Pons (tissue), 1 donor: ENCODE measurements at places on chromosomes 4 and X.

- no peak for DNase-seq
These were observed 2.7 kb downstream of the TMEM255A start for GRCh38 chrX:120308558-120308957.

DNA sequence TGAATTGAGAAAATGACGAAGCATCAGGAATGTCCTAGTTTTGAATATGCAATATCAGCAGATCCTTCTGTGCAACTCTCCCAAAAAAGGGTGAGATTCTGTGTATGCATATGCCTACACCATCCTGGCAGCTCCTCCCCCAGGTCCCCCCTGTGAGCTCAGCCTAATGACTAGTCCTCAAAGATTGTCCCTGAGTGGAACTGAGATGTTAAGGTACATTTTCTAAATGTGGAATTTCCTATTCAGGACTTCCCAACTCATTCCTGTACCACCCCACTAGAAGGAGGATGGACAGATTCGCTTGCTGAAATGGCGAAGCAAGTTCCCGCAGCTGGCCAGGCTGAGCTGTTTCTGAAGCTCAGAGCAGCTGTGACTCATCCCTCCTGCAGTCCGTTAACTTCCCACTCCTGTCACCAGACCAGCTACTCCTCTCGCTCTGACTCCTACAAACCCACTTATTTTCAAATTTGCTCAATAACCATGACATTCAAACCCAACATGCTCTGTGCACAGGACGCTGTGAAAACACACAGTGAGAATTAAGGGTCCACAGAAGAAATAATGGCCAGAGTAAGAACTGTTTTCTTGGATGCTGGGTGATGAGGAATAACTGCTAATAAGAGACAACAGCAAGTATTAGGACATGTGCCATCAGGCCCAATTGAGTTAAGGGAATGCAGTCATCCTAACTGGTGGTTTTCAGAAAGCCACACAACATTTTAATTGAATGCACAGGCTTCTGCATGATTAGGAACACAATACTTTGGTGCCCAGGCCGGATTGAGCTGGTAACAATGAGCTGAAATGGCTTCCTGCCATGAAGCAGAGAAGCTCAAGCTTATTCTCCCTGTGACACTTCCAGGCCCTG lies 40.0 kb upstream of the IRF2 start:
- DNase-seq: peak; percentile 92

DNA sequence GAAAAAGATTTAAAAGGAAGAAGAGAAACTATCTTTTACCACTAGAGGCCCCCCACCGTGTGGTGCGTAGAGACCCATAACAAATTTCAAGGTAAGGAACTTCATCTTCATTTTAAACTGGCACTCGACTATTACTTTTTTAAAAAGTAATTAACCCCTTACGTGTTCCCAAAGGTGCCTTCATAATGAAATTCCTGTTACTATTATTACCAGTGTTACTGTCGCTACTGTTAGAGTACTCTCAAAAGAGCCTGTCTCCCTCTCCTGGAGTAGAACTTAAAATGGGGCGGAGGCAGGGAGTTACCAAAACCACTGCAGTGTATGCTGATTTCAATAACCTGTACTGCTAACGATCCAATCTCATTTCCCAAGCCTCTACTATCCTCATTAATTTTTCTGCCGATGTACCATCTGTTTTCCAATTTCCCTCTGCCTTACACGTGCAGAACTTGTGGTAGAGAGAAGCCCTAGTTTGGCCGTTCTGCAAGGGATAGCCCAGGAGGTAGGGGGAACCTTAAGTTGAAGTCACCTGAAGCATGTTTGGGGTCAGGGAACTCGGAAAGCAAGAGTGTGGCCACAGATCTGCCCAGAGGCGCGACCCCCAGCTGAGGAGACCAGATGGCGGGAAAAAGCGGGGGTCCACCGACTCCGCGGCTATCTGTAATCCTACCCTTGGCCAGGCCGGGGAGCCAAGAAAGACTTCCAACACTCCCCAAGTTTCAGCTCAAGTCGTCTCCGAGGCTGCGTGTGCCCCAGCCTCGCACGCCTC lies 720 bp upstream of the STK26 start:
- no peak for DNase-seq

GRCh38 chr4:18111081-18111480 lies 89.5 kb upstream of the LCORL start:
- no peak for DNase-seq

GRCh38 chrX:128781506-128781905 lies 729.3 kb upstream of the ACTRT1 start:
- DNase-seq: peak; percentile 5

DNA sequence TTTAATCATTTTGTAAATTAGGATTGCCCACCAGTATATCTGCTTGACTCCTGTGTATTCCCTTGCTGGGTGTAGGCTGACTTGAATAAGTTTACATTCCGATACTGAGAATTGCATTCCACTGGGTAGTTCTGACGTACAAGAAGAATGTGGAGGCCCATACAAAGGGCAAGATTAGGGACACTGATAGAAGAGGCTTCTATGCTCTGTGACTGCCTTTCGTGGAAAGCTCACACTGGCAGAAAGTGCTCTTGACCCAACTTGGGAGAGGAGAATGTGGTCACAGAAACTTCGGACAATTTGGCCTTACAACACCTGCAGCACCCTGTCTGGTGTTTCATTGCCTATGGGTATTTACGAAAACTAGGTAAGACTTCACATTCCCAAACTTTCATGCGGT lies 126.3 kb downstream of the RAPGEF2 start:
- DNase-seq: peak; percentile 68

- peak; percentile 3 for DNase-seq
These were observed 1039.2 kb upstream of the PABPC4L start for GRCh38 chr4:135240796-135241195.

DNA sequence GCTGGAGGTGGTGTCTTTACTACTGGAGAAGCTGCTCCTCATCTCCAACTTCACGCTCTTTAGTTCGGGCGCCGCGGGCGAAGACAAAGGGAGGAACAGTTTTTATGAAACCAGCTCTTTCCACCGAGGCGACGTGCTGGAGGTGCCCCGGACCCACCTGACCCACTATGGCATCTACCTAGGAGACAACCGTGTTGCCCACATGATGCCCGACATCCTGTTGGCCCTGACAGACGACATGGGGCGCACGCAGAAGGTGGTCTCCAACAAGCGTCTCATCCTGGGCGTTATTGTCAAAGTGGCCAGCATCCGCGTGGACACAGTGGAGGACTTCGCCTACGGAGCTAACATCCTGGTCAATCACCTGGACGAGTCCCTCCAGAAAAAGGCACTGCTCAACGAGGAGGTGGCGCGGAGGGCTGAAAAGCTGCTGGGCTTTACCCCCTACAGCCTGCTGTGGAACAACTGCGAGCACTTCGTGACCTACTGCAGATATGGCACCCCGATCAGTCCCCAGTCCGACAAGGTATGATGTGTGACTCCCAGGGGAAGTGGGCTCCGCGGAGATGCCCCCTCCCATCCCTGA lies 634 bp downstream of the LRAT start:
- no peak for DNase-seq

GRCh38 chr4:139299536-139299935 lies 1.8 kb upstream of the NAA15 start:
- no peak for DNase-seq

DNA sequence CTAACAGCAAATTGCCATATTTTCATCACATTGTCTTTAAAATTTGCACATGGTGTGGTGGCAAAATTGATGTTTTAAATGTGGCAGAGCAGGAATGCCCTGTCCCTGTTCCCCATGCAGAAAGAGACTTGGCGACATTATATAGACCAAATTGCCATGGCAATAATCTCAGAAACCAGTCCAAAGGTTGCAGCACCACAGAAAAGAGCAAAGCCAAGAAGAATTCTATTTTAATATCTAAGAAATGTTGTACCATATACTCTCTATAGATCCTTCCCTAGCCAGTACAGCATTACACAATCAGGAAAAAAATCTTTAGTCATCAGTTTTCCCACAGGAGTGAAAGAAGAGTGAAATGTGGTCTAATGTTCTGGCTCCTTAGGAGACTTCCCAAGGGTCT lies 80.0 kb downstream of the UGT2B28 start:
- DNase-seq: no peak

GRCh38 chr4:76623217-76624045 lies 188.4 kb downstream of the SHROOM3 start:
- DNase-seq: no peak
